ENCODE measurements at places on chromosomes 6 and 20.

DNA sequence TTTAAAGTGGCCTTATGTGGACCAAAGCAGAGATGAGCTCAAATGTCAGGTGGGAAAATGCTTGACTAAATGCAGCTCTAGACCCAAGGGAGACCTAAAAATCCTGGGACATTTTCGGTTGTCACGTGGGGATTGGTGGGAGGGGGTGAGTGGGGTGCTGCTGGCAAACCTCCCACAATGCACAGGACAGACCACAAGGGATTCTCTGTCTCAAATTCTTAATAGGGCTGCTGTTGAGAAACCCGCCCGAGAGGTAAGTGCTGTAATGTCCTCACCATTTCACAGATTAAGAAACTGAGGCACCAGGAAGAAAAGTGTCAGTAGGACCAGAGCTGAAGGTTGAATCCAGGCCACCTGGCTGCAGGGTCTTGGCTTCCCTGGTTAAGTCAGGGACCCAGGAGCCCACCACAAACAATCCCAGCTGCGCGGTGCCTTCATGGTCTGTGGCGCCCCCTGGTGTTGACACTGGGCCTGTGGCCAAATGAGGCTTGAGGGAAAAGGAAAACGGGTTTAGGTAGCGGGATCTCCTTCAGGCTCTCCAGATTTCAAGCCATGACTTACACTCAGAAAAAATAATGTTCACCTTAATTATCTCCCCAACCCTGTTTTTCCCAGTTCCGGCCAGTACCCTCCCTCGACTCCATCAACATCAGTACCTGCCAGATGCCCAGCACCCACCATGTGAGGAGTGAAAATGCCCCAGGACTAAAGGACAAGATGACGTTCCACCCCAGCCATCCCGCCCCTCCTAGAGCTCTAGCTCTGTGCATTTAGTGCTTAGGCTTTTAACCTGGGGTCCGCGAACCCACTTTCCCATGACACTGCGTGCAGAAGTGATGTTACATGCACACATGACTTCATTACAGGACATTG is 7.2 kb downstream of the HLA-G start:
- no peak for DNase-seq

DNA sequence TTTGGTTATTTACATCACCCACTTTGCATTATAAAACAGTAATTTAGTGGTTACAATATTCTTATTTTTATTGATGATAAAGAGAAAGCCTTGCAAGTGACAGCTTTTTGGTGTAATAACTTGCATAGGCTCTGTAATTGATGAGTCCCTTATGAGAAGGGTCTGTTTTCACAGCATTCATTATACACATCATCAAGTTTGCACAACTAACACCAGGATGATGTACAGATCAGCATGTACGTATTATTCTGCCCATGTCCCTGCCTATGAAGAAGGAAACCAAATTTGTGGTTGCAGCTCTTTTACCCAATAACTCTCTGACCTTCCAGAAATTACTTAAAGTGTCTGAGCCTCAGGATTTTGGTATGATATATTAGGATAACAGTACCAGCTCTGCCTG is 59.2 kb downstream of the CLVS2 start:
- no peak for DNase-seq

- no peak for DNase-seq
Measured at GRCh38 chr6:113317891-113318574, 539.1 kb upstream of the MARCKS start.

- DNase-seq = no peak
Measured at GRCh38 chr6:161048641-161049040, 57.1 kb downstream of the MAP3K4 start.

- no peak for DNase-seq
Measured at GRCh38 chr6:167345348-167345747, 20.5 kb downstream of the TTLL2 start.

GRCh38 chr6:158322724-158323560 is 10.7 kb downstream of the TULP4 start:
- no peak for DNase-seq

- DNase-seq = no peak
Measured at GRCh38 chr6:16237242-16237641, 1.1 kb upstream of the GMPR start.

GRCh38 chr20:50528804-50529351 is 18.7 kb downstream of the PTPN1 start:
- no peak for DNase-seq

DNA sequence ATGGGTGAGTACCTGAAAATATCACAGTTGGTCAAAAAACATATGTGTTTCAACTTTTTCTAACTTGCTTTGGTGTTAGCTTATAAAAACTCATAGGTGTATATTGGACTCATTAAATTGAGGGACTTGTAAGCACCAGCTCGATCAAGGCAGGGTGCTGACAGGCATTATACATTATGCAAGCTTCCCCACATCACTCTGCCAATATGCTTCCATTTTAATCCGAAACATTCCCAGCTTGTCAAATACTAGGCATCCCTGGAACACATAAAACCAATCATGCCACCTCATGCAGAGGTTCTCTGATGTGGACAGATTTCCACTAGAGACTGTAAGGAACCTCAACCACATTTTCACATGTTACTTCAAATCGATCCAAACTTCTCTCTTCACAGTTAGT is 187.3 kb upstream of the NT5E start:
- no peak for DNase-seq

DNA sequence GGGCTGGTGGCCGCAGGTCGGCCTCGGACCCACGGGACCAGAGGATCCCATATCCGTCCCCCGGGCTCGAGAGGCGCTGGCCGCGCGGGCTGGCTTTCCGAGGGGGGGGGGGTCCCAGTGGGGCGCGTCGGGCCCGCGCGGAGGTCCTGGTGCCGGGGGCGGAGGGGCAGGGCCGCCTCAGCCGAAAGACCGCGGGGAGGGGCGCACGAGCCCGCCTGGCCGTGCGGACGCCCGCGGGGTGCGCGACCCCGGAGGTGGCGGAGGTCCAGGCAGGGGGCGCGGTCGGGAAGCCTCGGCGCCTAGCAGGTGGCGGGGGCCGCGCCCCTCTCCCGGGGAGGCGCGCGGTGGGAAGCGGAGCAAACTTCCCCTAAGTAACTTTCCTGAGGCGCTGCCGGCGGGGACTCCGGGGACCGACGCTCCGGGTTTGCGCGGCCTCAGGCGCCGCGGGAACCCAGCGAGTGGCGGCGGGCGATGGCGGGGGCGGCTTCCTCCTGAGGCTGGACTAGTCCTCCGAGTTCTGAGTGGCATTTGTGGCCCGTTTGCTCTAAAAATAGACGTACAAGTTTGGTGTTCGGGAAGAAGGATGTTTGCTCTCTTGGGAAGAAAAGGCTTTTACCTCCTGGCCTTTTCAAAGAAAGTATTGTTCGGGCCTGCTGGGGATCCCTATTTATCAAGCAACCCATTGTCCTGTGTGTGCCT is 26.5 kb upstream of the BTBD3 start:
- DNase-seq = no peak

- DNase-seq = no peak
Measured at GRCh38 chr6:101806241-101806640, 412.7 kb downstream of the GRIK2 start.

DNA sequence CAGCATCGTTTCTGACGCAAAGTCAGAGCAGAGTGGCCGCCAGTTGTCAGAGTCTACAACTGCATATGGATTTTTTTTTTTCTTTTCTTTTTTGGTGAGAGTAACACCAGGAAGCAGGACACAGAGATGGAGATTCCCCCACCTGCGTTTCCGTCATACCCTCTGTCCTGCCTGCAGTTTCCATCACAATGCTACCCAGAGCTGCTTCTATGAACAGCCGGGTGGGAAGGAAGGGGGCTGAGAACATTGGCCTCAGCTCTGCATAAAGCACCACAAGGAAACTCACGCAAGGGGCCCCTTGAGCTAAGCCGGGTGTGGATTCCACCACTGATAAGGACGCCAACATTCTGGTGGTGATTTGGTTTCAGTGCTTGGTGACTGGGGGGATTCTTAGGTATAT is 183.5 kb upstream of the AFDN start:
- no peak for DNase-seq

DNA sequence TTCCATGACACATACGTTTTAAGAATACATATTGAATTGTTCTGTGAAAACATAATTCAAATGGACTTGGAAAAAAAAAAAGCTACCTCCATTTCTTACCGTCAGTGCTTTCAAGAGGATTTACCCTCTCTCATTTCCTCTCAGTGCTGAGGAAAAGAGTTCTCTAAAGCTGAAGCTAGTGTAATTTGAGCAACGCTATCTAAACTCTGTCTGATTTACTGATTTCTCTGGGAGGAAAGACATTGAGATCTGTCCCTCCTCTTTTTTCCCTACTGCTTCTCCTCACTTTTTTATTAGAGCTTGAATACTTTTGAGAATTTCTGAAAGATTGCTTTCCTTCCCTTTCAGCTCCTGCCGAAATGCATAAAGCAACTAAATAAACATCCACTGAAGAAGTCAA is 41.2 kb upstream of the GRIK2 start:
- DNase-seq = no peak

All from NCI-H1048 (cell line).